ENCODE measurements at places on chromosomes 12 and 14.

- no peak for DNase-seq
These were observed 2.3 kb downstream of the LAG3 start for GRCh38 chr12:6774499-6775062.

- no peak for DNase-seq
These were observed 229.4 kb downstream of the ZFP36L1 start for GRCh38 chr14:68563251-68564131.

- DNase-seq: no peak
These were observed 92.4 kb upstream of the TMEM260 start for GRCh38 chr14:56487090-56487667.

DNA sequence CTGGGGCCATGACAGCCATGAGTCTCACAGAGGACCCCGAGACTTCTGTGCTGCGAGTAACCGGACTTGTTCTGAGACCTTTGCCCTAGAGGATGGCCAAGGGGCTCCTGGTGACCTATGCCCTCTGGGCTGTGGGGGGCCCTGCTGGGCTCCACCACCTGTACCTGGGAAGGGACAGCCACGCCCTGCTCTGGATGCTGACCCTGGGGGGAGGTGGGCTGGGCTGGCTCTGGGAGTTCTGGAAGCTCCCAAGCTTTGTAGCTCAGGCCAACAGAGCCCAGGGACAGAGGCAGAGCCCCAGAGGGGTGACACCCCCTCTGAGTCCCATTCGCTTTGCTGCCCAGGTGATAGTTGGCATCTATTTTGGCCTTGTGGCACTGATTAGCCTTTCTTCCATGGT is 2.1 kb downstream of the DNAJC22 start:
- DNase-seq: no peak

DNA sequence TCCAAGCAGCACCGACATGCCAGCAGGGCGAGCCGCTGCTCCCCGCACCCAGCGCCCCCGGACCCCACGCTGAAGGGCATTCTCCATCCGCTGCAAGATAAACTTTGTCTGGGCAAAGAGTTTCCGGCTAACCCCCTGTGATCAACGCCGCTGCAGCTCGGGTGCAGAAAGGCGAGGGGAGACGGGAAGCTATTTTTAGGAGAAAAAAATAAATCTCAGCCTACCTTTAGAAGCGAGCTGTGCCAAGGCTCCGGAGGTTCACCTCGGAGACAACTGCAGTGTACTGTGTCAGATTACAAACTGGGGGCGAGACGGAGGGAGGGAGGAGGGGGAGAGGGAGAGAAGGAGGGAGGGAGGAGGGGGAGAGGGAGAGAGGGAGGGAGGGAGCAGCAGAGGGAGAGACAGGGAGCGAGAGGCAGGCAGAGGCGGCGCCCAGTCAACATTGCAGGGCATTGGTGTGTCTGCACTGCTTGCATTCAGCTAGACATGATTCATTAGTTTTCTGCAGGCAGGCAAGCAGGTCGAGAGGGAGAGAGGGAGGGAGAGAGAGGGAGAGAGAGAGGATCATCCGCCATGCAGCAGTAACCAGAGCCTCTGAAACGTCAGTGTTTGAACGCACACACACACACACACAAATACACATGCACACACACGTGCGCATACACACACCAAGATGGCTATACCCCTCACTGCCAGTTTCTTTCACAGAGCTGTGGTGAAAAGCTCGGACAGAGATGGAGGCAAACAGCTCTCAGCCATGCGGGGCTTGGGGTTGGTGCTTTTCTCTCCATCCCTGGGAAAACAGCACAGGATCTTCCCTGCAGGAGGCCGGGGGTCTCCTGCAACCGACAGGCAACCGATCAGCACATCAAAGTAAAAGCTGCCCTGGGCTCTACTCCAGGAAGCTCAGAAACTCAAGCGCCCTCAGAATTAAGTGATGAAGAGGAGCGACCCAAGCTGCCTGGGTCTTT is at the start of gene RIMBP2:
Gene RIMBP2, minus strand, starts transcription at position 302 of the 971 bp plus-strand sequence. CDS start 237,286 bp downstream, outside the sequence.
- DNase-seq: no peak

DNA sequence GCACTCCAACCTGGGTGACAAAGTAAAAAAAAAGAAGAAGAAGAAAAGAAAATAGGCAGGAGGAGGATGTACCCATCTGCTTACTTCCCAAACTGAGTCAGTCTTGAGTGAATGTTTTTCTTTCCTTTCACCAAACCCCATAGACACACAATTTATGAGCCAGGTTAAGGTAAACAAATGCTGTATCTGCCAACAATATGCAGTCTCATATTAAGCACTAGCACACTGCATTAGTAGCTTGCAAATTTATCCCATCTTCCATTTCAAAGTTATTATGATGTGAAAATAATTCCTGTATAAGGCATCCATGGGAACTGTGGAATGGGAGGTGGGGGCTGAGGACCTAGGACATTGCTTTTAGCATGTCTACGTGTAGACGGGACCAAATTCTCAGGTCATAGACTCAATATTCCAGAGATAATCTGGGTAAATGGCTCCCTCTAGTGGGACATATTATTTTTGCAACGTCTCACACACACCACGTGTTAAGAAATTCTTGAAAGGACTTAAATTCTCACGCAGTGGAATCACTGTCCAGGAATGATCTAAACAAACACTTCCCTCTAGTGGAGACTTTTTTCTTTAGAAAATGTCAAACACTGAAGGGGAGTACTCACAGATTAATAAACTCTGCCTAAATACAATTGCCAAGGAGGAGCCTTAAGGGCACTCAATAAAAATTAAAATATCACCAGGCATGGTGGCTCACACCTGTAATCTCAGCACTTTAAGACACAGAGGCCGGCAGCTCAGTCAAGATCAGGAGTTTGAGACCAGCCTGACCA is 17.1 kb upstream of the OR10P1 start:
- peak; percentile 23 for DNase-seq

GRCh38 chr14:34450542-34450915 is 11.5 kb downstream of the SPTSSA start:
- no peak for DNase-seq

GRCh38 chr14:104112113-104112505 is 26.3 kb upstream of the KIF26A start:
- no peak for DNase-seq

- no peak for DNase-seq
These were observed 173.4 kb upstream of the NTF3 start for GRCh38 chr12:5258498-5258897.

DNA sequence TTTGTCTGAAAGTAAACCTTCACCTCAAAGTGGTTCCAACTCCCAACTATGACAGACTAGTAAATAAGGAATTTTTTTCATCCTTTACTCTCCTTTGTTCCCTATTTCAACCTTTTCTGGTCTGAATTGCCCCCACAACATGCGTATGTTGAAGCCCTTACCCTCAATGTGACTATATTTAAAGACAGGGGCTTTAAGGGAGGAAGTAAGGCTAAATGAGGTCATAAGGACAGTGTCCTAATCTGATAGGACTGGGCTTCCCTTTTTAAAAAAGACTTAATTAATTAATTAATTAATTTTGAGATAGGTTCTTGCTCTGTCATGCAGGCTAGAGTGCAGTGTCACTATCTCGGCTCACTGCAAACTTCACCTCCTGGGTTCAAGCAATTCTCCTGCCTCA is 86.3 kb downstream of the VCPKMT start:
- no peak for DNase-seq

- DNase-seq: no peak
These were observed 10.5 kb upstream of the OR10P1 start for GRCh38 chr12:55626154-55626553.

DNA sequence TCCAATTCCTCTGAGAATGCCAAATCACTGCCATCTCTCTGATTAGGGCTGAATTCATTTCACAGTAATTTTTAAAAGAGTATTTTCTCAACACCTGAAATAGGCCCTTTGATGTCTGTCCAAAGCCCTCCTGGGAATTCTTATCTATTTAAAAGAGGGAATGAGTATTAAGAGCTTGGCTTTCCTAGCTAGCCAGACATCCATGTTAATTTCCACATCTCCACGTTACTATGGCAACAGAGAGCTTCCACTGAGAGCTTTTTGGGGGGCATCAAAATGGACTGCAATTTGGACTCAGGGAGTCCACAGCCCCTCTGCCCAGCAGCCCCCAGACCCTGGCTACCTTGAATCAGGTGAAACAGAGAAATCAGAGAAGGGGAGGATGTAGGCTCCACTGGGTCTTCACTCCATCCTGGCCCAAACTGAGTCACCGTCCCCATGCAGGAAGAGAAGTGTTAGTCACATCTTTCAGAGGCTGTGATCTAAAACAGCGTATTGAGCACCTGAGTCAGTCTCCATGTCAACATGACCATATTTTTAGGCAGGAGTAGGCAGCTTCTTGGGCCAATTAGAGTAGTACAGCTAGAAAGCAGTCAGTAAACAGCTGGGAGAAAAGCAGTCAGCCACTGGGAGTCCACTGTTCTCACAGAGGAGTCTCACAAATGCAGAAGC is 7.0 kb upstream of the FICD start:
- DNase-seq: no peak

- no peak for DNase-seq
These were observed 109.1 kb upstream of the MAX start for GRCh38 chr14:65211341-65211987.

- DNase-seq: no peak
These were observed 80.8 kb downstream of the BHLHE41 start for GRCh38 chr12:26044007-26044394.

GRCh38 chr12:94263905-94264561 is 115.7 kb downstream of the PLXNC1 start:
- no peak for DNase-seq

DNA sequence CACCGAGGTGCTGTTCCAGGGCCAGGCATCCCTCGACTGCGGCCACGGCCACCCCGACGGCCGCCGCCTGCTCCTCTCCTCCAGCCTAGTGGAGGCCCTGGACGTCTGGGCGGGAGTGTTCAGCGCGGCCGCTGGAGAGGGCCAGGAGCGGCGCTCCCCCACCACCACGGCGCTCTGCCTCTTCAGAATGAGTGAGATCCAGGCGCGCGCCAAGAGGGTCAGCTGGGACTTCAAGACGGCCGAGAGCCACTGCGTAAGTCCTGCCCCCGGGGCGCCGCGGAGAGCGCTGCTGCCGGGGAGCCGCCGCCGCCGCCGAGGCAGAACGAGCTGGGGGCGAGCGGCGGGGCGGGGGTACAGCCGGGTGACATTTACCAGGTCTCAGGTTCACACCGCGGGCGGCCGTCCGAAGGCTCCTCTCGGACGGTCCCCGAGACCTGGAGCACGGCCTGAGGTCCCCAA is 1.4 kb downstream of the PLXNC1 start:
- peak; percentile 17 for DNase-seq

- DNase-seq: no peak
These were observed 25.9 kb downstream of the NFKBIA start for GRCh38 chr14:35378425-35379233.

- peak; percentile 80 for DNase-seq
These were observed 37.6 kb upstream of the BCL2L14 start for GRCh38 chr12:12032851-12033797.

- DNase-seq: no peak
These were observed 5.8 kb downstream of the KERA start for GRCh38 chr12:91052026-91052425.

DNA sequence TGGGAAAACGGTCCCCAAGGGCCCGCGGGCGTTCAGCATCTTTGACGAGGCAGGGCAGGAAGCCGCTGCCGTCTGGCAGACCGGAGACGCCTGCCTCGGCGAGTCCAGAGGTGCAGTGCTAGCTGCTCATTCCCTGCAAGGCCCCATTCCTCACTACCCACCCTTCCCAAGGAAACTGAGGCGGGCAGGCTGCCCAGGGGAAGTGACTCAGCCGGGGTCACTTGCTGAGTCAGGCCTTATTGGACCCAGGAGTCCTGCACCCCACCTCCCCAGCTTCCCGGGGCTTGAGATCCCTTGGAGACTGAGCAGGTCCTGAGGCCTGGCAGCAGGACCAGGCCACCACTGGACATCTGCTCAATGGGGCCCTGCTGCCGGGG is 3.7 kb downstream of the SH2B3 start:
- no peak for DNase-seq

DNA sequence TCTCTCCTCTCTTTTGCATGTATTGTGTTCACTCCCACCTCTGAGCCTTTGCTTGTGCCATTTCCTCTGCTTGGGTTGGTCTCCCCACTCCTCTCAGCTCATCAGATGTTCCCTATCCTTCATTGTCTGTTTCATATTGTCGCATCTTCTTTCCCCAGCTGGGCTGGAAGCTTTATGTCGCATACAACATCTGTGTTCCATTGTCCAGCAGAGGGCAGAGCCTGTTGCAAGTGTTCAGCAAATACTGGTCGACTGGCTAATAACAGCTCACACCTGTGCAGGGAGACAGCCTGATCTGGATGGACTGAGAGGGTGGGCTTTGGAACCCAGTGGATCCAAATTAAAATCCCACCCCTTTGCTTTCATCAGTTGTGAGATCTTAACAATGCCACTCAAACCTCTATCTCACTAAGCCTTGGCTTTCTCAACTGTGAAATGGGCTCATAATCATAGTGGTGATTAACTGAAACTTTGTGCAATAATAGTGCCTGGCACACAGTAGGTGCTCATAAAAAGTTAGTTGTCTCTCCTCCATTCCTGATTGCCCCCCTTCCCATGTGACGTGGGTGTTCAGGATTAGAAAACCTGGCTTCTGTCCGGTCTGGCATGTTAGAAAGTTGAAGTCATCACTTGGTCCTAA is 75.8 kb downstream of the RIN3 start:
- no peak for DNase-seq

- no peak for DNase-seq
These were observed 2.3 kb upstream of the RNASE4 start for GRCh38 chr14:20682127-20682434.

- no peak for DNase-seq
These were observed 191.7 kb upstream of the GSC start for GRCh38 chr14:94961386-94962165.

DNA sequence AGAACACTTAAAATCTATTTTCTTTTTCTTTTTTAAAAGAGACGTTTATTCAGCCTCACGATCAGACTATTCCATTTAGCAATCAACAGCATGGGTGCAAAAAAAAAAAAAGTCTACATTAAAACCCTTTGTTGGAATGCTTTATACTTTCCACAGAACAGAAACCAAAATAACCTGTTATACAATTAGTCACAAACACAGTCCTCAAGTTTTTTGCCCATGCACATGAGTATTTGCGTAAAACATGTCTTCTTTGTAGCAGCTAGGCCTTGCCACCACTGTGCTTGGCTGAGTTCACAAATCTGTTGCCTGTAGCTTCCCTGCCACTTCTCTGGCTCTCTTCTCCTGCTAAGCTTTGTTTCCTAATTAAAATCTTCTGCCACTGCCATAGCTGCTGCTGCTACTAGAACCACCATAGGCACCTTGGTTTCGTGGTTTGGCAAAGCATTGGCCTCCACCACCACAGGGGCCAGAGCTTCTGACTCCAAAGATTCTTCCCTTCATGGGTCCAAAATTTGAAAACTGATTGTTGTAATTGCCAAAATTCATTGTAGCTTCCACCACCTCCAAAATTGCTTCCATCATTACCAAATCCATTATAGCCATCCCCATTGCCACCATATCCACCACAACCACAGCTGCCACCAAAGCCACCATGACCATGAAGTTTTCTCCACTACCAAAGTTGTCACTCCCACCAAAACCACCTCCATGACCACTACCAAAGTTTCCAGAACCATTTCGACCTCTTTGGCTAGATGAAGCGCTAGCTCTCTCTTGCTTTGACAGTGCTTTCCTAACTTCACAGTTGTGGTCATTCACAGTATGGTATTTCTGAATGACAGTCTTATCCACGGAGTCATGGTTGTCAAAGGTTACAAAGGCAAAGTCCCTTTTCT is 38.1 kb downstream of the KLRG1 start:
- no peak for DNase-seq

- peak; percentile 14 for DNase-seq
These were observed at the start of gene LRRC43 for GRCh38 chr12:122182887-122183587. TSS of gene LRRC43 (plus strand) at chr12:122183123. CDS start at chr12:122183145, 22 bp downstream.

GRCh38 chr12:100184549-100185145 is 16.0 kb upstream of the ACTR6 start:
- no peak for DNase-seq

- no peak for DNase-seq
These were observed 33.7 kb upstream of the RERGL start for GRCh38 chr12:18123707-18124106.

GRCh38 chr12:95590775-95591174 is 39.5 kb upstream of the USP44 start:
- DNase-seq: no peak
